ENCODE measurements at places on chromosomes 1 and 21.

- no peak for DNase-seq
Measured at GRCh38 chr21:28833609-28834008, 159.1 kb downstream of the LTN1 start.

DNA sequence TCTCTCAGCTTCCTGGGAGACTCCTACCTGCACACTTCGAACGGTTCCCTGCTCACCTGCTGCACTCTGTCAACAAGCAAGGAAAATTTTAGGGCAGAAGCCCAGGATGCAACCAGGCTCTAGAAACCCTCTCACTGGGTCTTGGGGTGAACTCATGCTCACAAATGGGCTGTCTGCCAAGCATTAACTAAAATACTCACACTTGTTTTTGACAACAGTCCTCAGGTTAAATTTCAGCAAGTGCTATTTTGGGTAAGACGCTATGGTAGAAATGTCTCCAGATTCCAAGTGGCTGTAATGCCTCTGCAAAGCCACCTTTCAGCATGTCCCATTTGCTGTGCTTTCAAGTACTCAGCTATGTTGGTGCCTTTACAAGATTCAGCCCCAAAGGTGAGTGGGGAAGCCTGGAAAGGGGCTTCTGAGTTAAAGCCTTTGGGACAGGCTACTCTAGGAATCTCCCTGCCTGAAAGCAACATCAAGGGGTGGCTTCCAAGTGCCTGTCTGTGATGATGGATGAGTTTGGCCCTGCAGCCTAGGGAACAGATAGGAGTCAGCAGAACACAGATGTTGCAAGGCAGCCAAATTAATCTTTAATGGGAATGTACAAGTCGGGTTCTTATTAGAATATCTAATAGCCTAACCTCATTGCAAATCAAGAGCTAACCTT, 211.9 kb upstream of the SPAG17 start:
- DNase-seq = no peak

- DNase-seq = no peak
Measured at GRCh38 chr21:25639551-25640201, 618 bp downstream of the JAM2 start.

GRCh38 chr1:87045761-87046304, 131.4 kb downstream of the HS2ST1 start:
- DNase-seq = no peak

DNA sequence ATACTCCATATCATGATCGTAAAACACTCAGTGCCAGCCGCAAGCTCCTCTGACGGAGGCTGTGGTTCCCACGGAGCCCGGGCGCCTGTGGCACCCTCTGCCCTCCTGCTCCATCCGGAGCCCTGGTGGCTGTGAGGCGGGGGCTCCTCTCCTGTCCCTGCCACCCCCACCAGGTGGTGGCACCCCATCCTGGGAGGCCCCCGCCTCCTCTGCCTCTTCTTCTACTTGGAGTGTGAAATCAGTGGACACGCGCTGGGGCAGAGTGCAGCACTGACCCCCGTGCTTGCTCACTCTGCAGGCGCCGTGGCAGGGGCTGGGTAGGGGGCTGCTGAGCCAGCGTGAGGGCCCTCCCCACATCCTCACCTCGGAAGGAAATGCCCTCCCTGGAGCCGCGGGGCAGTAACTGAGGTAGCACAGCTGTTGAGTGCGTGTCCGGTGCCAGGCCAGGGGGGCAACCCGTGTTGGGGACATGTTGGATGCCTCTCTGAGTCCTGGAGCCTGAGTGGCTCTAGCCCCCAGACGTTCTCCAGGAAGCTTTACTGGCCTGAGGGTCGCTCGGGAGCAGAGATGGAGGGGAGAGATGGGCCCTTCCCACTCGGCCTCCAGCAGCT, 58.7 kb upstream of the ABCG1 start:
- no peak for DNase-seq

DNA sequence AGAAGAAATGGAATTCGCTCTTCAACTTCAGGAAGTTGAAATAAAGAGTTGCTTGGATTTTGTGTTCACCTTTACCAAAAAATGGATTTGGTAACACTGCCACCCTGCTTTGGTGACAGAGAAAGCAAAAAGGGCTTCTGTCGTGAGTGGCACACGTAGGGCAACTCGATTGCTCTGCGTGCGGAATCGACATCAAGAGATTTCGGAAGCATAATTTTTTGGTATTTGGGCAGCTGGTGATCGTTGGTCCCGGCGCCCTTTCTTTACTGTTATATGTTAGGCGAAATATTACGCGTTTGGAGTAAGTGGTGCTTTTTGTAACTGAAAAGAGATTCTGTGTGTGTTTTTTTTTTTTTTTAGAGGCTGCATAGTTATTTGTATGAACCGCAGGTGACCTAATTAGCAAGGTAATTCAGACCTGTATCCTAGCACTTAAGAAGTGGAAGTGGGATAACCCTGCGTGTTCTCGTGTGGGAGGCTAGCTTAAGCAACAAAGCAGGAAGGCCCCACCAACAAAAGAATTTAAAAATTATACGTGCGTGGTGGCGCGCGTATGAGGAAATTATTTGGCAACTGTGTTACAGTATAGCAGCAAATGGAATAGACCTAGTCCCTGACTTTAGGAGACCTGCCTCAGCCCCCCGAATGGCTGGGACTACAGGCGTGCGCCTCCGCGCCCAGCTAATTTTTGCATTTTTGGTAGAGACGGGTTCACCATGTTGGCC, at the start of gene RNU11:
Gene RNU11 (plus strand): TSS at position 127 of the 725 bp plus-strand sequence.
- DNase-seq = peak; percentile 48

DNA sequence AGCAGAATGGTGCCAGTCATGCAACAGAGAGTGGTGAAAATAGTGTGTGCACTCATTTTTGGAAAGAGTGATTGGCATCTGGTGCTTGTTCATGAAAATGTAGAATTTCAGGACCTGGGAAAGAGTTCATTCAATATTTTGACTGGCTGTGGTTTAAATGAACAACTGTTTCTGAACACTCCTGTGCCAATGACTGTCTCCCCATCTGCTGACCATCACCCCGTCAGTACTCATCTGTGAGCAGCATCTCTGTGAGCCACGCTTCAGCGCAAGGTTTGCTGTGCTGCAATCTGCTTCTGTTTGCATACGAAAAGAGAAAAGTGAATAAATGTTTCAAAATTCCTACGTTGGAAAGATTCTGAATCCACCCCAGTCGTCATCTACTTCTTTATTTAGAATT, 77.9 kb upstream of the RUNX1 start:
- DNase-seq = no peak

DNA sequence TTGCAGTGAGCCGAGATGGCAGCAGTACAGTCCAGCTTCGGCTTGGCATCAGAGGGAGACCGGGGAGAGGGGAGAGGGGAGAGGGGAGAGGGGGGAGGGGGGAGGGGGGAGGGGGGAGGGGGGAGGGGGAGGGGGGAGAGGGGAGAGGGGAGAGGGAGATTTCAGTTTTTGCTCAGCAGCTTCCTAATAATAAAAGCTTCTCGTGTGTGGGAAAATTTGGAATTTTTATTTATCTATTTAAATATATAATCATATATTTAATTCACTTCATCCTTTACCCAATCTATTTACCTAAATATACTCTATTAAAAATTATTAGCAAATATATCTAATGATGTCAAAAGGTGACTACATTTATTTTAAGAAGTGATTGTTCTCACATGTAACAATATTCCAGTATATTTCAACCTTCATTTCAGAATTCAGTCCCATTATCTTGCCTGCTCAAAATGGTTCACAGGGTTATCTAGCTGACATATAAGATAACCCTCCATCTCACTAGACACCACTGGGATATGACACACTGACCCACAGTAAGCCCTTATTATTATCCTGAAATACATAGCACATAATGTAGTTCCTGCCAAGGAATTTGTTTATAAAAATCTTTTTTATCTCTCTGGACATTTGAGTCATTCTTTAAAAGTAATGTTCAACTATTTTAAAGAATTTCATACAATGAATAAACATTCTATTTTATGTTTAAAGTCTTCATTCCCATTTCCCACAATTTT, 105.9 kb downstream of the GPATCH2 start:
- no peak for DNase-seq

- no peak for DNase-seq
Measured at GRCh38 chr1:4394366-4394765, 260.0 kb upstream of the AJAP1 start.

- no peak for DNase-seq
Measured at GRCh38 chr1:8091691-8092090, 65.6 kb upstream of the ERRFI1 start.

DNA sequence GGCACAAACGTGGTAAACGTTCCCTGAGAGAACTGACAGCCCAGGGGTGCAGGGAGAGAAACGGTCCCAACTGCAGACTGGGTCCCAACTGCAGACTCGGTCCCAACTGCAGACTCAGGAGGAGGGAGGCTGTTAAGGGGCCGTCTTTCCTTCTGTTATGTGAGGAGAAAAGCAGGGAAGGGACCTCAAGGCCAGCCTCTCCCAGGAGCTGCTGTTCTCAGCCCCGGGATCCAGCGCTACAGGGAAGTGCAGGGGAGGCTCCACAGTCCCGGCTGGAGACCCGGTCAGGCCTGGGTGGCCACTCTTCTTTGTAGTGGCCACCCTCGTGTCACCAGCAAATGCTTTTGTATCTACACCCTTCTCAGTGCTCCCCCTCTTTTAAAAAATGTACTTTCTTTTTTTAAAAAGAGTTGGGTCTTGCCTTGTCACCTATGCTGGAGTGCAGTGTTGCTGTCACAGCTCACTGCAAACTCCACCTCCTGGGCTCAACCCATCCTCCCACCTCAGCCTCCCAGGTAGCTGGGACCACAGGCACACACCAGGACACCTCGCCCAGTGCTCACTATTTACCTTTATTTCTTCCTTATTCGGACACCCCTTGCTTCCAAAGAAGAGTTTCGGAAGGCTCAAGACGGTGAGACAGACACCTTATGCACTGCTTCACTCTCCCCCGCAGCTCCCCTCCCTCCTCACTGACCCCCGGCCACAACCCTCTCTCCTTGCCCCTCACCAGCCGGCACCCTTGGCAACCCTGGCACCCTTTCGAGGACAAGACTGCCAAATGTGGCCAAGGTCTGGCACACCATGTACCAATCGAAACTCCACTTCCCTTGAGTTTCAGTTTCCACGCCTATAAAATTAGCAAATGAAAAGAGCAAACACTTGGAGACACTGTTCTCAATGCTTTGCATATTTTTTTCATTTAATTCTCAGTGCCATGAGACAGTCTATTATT, 21.8 kb downstream of the CAPN2 start:
- DNase-seq = no peak

DNA sequence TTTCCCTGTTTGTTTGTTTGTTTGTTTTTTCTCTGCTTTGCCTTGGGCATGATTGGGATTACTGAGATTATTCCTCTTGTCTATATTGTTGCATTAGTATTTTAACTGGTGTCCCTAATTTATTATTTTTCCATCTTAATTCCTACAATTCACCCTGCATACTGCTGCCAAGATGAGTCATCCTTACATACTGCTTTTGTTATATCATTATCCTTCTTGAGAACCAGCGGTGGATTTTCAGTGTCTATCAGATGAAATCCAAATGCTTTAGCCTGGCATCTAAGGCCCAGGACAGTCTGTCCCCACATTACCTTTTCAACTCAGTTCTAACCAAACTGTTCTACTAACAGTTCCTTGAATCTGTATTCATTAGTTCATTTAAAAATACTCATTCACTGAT, 101.7 kb downstream of the OLFML2B start:
- no peak for DNase-seq

GRCh38 chr1:211345719-211346118, 19.1 kb downstream of the TRAF5 start:
- DNase-seq = no peak

GRCh38 chr1:207882692-207883091, 28.2 kb downstream of the CD34 start:
- no peak for DNase-seq

GRCh38 chr1:225519166-225519863, 91.5 kb upstream of the LBR start:
- DNase-seq = no peak

GRCh38 chr1:114352797-114353196, 158.2 kb downstream of the TRIM33 start:
- DNase-seq = no peak

DNA sequence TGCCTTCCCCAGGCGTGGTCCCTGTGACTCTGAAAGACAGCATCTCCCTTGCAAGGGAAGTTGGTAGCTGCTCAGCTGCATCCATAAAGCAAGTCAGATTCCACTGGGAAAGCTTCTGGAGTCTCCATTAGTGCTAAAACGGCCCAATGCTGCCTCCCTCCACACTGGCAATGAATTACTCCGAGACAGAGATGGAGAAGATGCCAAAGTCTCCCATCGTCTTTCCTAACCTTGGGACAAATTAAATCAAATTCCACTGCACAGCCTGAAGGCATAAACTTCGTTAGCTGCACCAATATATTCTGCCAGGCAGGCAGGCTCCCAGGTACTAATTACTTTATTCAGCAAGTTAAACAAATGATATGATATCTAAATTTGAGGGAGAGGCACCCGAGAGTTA, 106.3 kb upstream of the GJB5 start:
- DNase-seq = no peak

- no peak for DNase-seq
Measured at GRCh38 chr1:206851341-206852010, 13.9 kb upstream of the IL20 start.

GRCh38 chr1:169565335-169566271, 20.7 kb downstream of the F5 start:
- no peak for DNase-seq

DNA sequence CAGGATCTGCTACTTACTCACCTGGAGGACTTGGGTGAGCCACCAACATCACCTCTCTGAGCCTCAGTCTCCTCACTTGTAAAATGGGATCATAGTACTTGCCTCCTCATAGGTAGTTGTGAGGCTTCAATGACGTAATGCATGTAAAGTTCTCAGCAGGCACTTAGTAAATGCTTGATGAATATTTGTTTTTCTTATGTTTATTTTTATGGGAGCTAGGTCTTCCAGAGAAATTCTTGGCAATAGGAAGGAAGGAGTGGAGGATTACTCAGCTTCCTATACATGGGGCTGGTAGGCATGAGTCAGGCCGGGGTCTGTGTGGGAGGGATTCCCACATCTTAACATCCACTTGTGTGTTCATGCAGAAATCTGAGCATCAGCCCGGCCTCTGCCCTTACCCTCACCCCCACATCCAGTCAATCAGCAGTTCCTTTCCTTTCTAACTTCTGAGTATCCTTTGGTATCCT, 95.4 kb upstream of the USP24 start:
- DNase-seq = no peak

- no peak for DNase-seq
Measured at GRCh38 chr21:46185716-46186115, 1.5 kb upstream of the SPATC1L start.

- no peak for DNase-seq
Measured at GRCh38 chr1:94119306-94119705, 1.6 kb downstream of the ABCA4 start.

- no peak for DNase-seq
Measured at GRCh38 chr1:110631836-110632620, 25.9 kb upstream of the KCNA2 start.
